ENCODE measurements at places on chromosomes 3 and 15.
A peak's percentile ranks its signal among the peaks of the same experiment; 100 is the strongest.

DNA sequence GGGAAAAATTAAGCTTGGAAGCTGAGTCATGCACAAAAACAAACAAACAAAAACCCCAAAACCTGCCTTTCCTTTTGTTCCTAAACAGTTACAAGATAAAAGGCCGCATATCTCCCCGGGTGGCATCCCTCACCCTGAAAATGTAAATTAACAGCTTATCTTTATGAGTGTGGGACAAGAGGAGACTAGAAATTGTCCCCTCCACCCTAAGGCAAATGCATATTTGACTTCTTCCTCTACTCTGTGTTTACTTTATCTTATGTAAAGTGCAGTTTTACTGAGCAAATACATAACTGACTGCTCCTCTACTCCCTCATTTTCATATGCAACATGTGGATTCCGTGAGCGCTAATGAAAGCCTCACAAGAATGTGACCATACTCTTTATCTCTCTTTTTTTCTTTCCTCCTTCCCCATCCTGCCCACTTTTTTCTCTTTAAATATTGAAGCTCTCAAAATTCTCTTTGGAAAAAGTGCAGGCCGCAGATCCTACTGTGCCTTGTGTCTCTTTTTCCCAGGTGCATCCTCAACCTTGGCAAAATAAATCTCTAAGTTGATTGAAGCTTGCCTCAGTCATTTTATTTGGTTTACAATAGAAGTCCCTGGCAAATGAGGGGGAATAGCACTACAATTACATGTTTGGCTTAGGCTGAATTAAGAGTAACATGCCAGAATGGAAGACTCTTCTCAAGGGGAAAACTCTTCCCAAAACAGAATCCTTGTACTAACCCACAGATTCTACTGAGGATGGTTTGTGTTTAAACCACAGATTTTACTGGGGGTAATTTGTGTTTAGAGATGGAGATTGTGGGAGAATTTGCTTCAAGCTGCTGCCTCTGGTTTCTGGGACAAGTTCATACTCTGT, 72.7 kb upstream of the WDR72 start:
- no peak for DNase-seq

- no peak for DNase-seq
These were observed 269.4 kb upstream of the ROPN1 start for GRCh38 chr3:124261306-124261705.

DNA sequence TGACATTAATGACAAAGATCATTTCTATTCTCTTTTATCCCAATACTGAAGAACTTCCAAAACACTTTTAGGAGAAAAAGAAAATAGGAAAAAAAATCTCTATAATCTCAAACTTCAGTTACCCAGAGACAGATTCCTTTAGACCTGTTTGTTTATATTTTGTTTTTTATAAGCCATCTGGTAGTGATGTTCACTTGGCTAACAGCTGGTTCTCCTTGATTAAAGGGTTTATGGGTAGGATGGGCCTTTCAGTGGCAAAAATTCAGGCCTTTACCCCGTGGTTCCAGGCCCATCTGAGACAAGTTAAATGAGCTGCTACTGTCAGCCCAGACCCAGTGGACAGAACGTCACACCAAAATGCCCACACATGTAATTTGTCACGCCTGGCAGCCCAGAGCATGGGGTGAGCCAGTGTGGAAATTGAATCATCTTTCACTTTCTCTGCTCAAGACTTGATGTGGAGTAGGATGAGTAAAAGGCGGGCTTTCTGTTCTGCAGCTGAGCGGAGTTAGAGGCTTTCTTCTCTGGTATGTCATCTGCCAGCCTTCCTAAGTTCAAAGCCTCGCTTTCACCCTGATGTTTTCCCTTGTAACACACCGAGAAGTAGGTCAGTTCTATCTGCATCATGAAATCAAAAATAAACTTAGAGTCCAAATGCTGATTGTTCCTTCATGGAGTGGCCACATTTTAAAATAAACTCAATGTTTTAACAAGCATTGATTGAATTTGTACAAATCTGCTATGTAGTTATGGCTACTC, 62.5 kb upstream of the SKOR1 start:
- peak; percentile 79 for DNase-seq

DNA sequence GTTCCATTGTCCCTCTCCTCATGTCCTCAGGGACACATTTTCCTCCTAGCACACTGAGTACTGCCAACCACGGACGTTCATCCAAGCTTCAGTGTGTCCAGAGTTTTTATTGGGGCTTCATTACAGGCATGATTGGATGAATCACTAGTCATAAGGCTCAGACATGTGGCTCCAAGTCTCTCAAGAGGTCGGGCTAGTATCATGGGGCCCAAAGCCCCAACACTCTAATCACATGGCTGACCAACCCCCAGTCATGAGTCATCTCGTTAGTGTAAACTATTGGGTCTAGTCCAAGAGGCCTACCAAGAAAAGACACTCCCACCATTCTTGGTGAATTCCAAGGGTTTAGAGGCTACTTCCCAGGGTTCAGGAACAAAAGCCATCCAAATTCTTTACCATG, 4.4 kb downstream of the TERC start:
- no peak for DNase-seq

DNA sequence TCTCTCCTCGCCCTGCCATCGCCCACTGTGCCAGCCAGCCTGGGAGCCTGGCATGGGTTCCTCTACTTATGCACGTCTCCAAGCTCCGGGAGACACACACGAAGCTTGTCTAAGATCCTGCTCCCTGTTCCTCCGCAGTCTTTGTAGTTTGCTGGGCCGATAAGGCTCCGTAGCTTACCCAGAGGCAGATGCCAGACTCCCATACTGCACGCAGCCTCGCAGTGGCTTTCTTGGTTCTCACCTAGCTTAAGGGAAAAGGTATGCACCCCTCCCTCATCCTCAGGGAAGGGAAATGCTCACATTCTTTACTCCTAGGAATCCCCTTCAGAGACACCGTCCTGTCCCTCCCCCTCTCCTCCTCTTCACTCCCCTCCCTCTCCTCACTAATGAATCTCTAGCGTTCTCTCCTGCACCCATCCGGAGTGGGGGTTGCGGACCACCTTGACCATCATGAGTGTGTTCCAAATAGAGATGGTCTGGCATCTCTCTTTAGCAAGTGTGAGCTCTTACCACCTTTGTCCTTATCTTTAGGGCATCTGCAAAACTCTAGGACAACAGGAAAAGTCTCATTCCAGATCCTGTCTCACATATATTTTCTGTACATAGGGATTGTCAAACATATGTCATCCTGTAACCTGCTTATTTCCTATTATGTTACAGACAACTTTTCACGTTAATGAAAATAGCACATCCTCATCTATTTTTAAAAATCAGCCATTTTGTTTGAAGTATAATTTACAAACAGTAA, 56.5 kb downstream of the TMEM266 start:
- no peak for DNase-seq

- DNase-seq, result no peak
These were observed 179.4 kb downstream of the OPA1 start for GRCh38 chr3:193772422-193772763.

DNA sequence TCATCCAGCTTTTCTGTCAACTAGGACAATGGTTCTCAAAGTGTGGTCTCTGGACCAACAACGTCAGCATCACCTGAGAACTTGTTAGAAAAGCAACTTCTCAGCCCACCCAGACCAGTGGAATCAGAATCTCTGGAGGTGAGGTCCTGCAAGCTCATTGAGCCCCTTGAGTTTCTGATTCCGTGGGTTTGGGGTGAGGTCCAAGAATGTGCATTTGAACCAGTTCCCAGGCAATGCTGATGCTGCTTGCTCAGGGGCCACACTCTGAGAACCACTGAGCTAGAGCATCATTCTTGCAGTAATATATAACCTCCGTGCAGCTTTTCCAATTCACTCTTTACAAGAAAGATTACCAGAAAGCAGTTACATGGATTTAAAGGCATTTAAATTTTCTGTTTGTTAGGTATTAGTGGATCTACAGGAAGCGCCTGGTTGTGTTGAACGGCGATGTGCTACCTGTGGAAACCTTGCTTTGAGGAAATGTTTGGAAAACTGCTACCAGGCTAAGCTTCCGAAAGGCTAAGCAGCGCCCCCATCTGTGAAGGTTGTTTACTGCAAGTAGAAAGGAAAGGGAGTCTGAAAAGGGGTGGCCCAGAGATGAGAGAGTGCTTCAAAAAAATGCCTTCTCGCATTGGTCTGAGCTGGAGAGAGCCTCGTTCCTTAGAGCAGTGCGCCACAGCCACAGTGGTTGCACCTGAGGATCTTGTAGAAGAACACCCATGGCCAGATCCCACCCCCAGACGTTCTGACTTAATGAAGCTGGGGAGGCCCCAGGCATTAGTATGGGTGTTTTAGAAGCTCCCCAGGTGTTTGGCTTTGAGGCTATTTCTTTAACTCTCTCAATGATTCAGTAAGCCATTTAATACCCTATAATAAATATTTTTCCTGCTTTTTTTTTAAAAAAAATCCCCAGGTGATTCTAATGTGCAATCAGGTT, 50.0 kb downstream of the RLBP1 start:
- peak; percentile 39 for DNase-seq

Measured in activated CD4-positive, alpha-beta T cell treated with anti-CD3 and anti-CD28 coated beads, Interleukin-10, Interleukin-2, amounts not matched to agents 100 ng/mL and 50 ng/mL, durations not matched to agents 16 hours and 8 hours (primary cell).